ENCODE measurements at places on chromosomes 3 and 15.

- no peak for DNase-seq
These were observed 34.7 kb downstream of the HMCES start for GRCh38 chr3:129313415-129313664.

- no peak for DNase-seq
These were observed 128.2 kb upstream of the FAM3D start for GRCh38 chr3:58794750-58795149.

GRCh38 chr3:103126115-103126514 is 691.3 kb downstream of the ZPLD1 start:
- no peak for DNase-seq

DNA sequence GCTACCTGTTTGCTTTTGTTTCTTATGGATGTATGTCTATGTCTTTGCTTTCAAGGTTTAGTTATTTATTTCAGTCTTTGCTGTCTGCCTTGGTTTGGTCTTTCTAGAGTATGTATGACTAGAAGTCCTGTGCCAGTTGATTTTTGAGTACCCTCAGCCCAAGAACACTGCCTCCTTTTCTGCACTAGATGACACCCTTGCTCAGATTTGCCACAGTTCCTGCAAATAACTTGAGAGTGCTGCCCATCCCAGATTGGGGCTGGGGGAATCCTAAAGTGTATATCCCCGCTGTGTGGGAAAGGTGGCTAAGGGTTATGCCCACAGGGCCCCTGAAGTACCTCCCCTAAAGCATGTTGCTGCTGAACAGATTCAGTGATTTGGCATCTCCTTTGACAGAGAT is 32.0 kb downstream of the NLGN1 start:
- DNase-seq: no peak

DNA sequence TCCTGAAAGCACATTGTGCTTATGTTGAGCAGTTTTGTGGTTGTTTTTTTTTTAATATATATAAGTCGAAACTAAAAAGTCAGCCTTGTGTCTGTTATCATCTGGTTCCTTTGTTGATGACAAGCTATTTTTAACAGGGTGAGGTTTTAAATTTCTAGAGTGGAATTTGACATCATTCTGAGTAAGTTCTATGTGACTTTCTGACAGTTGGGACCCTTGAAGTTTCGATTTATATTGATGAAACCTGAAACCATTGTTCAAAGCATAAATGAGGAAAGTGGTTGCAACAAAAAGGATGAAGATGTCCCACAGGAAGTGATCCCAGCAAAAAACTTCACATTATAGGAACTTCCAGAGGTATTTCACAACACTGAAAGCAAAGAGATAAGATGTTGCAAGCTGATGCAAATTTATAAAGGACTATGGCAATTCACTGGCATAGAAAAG is 94.0 kb downstream of the CYP19A1 start:
- DNase-seq: no peak

All from anterior cingulate cortex (tissue), 58 donors.